Stimulated activated CD4-positive, alpha-beta T cell treated with anti-CD3 and anti-CD28 coated beads, Interleukin-12 subunit alpha, Interleukin-12 subunit beta, amount 100 ng/mL, for 4 hours (primary cell): ENCODE measurements at places on chromosomes 6 and 20.

DNA sequence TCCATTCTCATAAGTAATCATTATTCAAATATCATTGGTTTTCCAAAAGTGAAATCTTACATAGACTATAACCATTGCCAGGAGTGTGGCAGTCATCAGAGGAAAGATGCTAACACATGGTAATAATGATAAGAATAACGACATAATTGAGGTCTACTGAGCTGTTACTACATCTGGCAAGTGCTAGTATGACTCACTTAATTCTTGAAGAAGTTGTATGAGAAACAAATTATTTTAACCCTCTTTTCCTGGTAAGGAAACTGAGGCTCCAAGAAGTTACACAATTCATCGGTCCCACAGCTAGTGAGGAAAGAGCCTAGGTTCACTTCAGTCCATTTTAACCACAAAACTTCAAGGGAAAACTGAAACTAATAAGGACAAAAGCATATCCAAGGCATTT lies 335.6 kb upstream of the BTBD3 start:
- no peak for DNase-seq

DNA sequence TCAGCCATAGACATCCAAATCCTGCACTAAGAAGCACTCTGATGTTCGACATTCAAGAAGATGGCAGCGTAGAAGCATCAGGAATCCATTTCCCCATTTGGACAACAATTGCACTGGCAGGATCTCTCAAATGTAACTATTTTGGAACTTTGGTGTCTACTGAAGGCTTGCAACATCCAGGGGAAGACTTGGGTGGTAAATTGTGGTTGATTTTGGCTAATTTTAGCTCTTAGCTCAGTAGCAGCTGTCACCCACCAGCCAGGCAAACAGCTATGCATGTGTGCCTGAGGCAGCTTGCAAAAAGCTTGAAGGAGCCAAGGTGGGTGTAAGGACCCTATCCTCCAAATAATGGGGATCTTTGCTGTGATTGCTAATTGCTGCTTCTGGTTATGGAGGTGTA lies 35.1 kb upstream of the PPP1R3G start:
- DNase-seq, result no peak

DNA sequence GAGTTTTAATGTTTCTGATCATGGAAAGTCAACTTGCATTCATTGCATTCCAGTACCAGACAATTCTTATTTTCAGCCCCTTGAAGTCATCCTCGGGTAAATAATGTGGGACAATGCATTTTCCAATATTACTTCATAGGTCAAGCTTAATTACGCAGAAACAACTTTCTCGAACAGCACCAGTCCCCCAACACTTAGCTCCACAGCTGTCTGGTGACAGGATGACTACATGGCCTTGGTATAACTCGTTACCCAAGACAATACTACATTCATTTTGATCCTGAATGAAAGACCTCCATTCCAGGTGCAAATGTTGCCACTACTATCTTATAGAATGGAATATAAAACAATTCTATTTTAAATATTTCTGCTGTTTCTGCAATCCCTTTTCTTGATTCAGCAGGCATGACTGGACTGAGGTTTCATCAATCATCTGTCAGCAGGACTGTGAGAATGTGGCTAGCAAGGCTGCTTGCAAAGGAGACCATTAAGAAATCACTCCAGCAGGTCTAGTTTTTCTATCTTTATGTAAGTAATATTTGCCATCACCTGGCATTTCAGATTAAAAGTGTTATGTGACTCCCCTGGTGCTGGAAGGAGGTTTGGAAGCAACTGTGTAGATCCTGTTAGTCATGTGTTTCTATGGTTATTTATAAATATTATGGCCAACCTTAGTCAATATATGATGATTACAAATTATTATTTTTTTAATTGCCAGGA lies 147.9 kb downstream of the HAO1 start:
- DNase-seq, result no peak

GRCh38 chr6:155980768-155981079 lies 525.1 kb upstream of the NOX3 start:
- no peak for DNase-seq

- DNase-seq, result no peak
Observed at GRCh38 chr6:156193381-156193780, 583.8 kb upstream of the ARID1B start.

GRCh38 chr20:17969278-17969883 lies 563 bp downstream of the MGME1 start:
- peak; percentile 39 for DNase-seq

DNA sequence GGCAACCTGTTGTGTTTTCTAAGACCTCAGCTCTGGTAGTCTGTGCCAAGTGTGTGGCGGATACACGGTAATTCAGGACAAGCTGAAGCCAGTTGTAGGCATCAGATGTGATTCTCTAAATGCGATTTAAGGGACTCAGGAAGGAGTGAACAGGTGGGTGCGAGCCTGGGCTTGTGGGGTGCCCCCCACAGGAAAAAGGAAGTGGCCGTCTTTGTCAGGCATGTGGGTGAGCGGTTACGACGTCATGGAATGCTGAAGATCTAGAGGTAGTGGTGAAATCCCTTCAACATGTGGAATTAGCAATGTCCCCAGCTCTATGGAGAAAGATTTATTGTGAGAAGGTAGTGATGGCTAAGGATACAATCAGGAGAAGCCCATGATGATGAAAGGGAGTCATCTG lies 95.1 kb upstream of the EXOC2 start:
- no peak for DNase-seq

- no peak for DNase-seq
Observed at GRCh38 chr20:11162026-11162775, 488.4 kb upstream of the JAG1 start.

DNA sequence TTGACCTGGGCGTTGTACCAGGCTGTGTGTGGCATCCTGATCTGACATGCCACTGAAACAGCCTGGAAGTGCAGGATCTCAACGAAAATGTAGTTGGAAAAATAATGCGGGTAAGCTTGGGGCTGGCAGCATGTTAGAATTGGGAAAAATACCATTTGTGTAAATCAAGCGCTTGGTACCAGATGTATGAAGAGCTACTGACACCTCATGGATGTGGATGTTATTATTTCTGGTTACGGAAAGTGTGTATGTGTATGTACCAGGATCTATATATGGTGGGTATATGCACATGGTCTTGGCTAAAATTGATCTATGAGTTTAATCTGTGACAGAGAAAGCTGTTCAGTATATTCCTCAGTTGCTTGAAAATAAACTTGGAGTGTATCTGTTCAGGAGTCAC lies 22.7 kb downstream of the HIVEP1 start:
- no peak for DNase-seq

DNA sequence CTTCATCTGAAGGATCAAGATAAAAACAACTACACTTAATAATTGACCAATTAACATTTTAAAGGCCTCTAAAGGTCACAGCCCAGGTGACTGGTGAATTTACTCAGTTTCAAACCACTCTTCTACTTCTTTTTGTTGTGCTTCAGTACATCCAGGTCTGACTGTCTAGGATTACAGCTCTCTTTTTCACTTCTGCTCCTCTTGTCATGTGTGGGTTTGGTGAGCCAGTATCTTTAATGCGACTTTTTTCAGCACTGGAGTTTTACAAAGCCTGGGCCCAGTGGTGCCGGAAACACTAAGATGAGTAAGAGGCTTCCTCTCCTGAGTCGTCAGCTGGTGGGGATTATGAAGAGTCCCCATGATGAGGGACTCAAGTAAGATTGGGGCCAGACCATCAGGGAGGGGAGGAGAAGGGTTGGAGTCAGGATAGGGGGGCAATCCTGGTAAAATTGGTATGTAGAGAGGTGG lies 27.0 kb downstream of the HECA start:
- DNase-seq, result peak; percentile 53

- DNase-seq, result no peak
Observed at GRCh38 chr20:57546956-57547649, 13.8 kb upstream of the PCK1 start.

GRCh38 chr20:41830702-41831101 lies 212.5 kb upstream of the CHD6 start:
- DNase-seq, result no peak

DNA sequence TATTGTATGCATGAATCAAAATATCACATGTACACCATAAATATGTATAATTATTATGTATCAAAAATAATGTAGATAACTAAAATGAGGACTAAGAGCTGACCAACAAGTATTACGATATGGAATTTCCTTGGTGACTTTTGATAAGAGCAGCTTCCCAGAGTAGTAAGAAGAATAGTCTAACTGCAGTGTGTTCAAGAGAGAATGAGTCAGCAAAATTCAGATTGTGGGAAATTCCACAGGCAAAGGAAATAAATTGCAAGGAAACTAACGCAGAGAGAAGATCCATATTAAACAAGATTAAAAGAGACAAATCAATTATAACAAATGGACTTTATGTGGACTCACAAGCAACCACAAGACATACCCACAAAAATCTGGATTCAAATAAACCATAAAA lies 26.4 kb downstream of the FRK start:
- no peak for DNase-seq

DNA sequence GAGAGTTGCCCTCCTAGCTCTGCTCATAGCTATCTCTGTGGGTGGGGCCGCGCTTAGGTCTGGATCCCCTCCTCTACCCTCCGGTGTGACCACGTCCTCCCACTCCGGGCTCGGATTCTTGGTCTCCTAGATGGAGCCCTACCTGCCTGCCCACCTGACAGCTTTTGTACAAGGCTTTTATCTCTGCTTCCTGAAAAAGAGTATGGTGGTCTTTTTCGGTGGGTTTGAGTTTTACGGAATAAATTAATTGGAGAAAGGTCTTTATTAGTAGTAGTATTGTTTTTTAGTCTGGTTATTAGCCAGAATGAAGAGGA lies 773 bp downstream of the SMAP1 start:
- DNase-seq, result no peak

DNA sequence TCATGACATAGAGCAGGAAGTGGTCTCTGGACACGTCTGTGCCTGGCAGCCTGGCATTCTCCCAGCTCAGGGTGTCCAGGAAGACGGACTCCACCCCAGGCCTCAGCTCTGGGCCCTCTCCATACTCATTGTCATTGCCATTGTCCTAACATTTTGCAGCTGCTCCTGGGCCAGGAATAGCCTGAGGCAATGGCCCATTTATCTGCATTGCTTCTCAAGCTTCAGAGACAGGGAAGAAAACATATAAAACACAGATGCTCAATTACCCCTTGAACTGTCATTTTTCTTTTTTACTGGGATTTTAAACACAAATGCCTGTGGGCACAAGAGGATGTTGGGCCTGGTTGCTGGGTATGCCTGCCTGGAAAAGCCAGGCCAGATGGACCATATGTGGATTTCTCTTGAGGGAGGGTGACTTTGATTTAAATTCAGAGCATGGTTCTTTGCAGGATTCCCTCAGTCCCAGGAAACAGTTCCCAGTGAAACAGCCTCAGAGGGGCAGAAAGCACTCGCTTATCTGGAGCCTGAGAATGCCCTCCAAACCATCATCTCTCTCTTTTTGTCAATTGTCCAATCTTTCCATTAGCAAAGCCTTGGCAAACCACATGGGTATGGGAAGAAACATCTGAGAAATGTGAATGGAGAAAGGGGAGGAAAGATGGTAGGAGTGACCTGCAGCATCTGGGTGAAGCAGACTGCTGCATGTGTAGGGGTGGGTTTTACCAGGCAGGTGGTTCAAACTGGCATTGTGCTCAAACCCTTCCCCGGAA lies 17.9 kb downstream of the LAMP5 start:
- no peak for DNase-seq

GRCh38 chr20:49766979-49767521 lies 45.6 kb upstream of the SLC9A8 start:
- DNase-seq, result no peak

- DNase-seq, result no peak
Observed at GRCh38 chr6:134363323-134364039, 45.6 kb upstream of the SGK1 start.

DNA sequence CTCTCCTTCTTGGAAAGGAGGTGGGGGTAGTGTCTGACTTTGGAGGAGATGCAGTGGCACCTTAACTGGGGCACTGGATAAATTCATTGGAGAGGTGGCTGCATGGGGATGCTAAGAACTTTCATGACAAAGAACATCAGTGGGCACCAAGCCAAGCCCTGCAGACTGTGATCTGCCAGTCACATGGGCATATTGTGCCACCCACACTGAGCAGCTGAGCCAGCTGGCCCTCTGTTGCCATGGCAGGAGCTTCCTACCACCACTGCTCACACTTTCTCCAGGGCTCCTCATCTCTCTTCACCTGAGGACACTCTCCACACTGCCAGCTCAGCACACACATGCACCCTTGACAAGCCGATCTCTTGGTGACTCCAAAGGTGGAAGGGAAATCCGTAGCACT lies 715.6 kb downstream of the QKI start:
- no peak for DNase-seq

- DNase-seq, result no peak
Observed at GRCh38 chr6:152981219-152981618, 1.6 kb downstream of the FBXO5 start.

- DNase-seq, result no peak
Observed at GRCh38 chr6:84059082-84059481, 25.5 kb downstream of the MRAP2 start.

- no peak for DNase-seq
Observed at GRCh38 chr20:31718952-31719643, 3.6 kb downstream of the BCL2L1 start.

- no peak for DNase-seq
Observed at GRCh38 chr20:51955756-51956155, 153.4 kb upstream of the SALL4 start.

GRCh38 chr6:125924169-125924568 lies 32.4 kb upstream of the HINT3 start:
- no peak for DNase-seq

DNA sequence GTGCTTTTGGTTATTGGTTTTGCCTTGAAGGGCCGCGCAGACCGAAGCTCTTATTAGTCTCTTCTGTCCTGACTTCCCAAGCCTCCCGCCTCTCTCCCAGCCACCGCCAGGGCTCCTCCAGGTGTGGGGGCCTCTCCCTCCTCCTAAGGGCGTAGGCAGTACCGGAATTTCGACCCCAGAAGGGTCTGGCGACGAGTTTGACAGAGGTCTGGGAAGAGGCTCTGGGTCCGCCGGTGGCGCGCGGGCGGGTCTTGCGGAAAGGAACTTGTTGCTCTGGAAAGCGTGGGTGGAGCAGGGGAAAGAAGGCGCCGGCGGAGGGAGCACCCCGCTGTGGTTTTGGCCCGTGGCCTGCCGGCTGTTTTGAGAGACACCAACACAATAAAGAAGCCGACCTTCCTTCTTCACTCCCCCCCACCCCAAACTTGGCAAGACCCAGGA lies 1.8 kb downstream of the PCSK2 start:
- no peak for DNase-seq

DNA sequence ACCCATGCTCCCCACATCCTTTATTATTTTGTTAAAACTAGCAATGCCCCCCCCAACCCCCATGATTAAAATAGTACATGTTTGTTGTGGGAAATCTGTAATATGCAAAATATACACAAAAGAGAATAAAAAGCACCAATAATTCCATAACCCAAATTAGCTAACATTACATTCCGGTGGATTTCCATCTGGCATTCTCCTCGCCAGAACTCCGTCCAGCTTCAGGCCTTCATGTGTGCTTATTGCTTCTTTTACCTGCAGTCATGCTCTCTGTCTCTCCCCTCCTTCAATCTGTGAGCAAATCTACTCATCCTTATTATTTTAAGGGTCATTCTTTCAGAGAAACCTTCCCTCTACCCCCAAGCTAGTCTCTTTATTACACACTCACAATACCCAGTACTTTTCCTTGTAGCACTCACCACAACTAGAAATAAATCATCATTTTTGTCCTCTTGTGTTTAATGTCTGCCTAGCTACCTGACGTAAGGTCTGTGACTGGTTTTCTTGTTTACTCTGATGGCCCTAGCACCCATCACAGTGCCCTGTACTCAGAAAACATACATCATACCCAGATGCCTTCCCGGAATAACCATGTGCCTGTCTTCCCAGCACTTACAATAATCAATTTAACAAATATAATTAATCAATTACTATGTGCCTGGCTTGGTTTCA lies 25.6 kb upstream of the IER3 start:
- no peak for DNase-seq

GRCh38 chr6:15776458-15776980 lies 113.7 kb upstream of the DTNBP1 start:
- DNase-seq, result peak; percentile 11
